Muscle of leg (tissue), 16 donors: ENCODE measurements at places on chromosomes 3 and 15.

GRCh38 chr3:54874816-54875556, 52.9 kb downstream of the LRTM1 start:
- DNase-seq: no peak

DNA sequence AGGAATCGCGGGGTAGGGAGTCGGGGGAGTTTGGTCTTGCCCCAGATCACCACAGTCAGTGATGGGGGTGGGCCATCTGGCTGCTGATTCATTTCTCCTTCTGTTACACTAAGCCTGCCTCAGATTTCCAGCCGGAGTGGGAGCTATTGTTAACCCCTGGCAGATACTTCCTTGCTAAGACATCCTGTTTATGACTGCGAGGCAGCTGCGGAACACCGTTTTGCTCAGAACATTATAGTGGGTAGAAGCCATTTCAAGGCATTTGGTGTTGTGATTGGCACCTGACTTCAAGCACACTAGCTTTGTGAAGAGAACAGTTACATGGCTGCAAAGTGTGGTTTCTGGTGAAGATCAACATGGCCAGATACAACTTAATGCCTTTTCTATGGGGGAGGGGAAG, 73.8 kb downstream of the FLNB start:
- peak; percentile 72 for DNase-seq

- peak; percentile 89 for DNase-seq
Observed at GRCh38 chr3:56467108-56467507, 1.2 kb downstream of the ERC2 start.

GRCh38 chr3:42991341-42992315, 12.5 kb downstream of the GASK1A start:
- no peak for DNase-seq

DNA sequence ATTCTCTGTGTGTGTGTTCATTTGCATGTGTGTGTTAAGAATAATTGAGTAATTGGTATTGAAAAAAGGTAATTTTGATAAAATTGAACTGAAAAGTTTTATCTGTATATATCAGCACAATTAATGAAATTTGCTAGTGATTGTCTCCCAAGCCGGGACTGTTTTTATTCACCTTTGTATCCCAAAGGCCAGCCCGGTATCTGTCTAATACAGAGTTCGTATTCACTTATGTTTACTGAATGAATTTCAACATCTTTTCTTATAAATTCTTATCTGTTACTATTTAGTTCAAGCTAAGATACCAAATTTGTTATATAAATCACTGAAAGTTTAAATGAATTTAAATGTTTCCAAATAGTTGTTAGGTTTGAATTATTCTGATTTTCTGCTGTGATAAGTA, 394.0 kb upstream of the NAALADL2 start:
- no peak for DNase-seq

DNA sequence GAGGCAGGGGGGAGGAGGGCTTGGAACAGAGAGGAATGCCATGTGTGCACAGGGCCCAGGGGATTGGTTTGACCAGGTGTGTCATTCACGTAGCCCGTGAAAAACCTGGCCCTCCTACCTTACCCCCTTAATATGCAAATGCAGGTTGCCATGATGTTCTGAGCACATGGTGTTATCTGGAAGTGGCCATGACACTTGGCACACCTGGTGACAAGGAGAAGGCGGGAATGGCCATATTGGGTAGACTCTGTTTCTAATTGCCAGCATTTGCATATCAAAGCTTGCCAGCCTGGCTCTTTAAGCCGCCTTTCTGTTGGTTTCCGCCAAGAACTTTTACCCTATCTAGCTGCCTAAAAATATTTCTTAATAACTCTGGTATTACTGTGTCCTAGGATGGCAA, 202.1 kb upstream of the DPH6 start:
- no peak for DNase-seq

DNA sequence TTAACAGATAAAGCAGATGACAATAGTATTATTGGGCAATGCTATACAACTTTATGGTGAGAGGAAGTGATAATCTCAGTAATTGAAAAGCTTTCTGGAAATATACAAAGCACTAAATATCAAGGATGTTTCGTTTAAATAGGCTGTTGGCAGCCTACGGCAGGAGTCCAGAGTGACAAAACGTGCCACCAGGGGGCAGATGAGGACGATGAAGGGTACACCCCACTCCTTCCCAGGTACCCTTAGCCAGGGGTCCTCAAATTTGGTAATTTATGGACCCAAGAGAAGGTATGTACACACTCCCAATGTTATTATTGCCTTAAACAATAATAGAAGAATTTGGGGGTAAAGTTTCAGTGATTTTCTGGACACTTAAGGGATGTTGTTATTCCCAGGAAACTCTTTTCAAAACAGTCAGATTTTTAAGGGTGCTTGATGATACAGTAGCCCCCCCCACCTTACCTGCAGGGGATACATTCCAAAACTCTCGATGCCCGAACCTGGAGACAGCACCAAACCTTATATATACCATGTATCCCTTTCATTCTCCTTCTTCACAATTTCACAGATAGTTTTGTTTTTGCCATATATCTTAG, 1.4 kb upstream of the MAGEL2 start:
- DNase-seq: peak; percentile 63

DNA sequence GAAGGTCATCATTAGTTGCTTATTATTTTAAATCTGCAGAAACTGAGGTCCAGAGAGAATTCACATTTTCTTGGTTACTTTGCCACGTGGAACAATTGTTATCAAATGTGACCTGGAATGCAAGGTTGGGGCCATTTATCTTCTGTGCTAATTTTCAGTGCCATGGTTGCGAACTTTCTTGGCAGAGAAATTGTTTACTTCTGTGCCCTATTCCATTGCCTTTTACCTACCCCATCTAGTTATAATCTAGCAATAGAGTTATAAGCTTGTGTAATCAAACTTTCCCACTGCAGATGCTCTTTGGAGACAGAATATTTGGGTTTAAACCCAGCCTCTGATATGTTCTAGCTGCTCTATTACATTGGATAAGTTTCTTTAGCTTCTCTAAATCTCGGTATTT, 242.9 kb downstream of the LPP start:
- DNase-seq: no peak
